ENCODE measurements at places on chromosomes 1 and 21.

DNA sequence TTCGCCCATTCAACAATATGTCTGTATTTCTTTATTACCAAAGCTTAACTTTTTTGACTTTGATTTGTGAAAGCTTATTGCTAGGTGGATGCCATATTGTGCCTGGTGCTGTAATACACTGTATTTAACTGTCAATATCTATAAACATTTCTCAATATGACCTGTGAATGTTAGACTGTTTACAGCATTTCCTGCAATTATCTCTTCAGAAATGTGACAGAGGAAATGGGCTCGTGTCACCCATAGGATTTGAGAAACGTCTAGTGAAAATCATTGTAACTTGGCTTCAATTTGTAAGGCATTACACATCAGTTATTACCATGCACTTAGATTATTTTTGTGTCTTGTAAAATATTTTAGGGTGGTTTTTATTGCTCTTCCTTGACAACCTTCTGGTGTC lies 237.8 kb upstream of the ADGRL2 start:
- DNase-seq = no peak

GRCh38 chr1:42430286-42431135 lies 25.3 kb downstream of the ZMYND12 start:
- DNase-seq = no peak

DNA sequence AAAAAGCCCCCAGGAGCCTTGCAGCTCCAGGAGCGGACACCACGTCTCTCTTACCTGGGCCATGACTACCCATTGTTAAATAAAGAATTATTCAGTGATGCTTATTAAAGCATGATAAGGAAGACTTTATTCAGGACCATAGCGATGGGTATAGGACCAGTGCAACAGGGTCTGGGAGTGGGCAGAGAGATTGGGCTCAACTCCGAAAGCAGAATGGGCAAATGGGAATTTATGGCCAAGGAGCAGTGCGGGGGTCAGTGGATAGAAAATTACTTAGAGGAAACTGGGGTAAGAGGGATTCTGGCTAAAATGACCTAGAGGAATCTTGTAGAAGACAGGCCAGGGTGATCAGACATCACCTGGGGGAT lies 580 bp upstream of the ATP5PO start:
- DNase-seq = no peak

- DNase-seq = no peak
These were observed at the start of gene F11R for GRCh38 chr1:161020509-161021164. Gene F11R, minus strand, starts transcription at chr1:161021152. Its CDS starts 79 bp downstream, at chr1:161021073.

DNA sequence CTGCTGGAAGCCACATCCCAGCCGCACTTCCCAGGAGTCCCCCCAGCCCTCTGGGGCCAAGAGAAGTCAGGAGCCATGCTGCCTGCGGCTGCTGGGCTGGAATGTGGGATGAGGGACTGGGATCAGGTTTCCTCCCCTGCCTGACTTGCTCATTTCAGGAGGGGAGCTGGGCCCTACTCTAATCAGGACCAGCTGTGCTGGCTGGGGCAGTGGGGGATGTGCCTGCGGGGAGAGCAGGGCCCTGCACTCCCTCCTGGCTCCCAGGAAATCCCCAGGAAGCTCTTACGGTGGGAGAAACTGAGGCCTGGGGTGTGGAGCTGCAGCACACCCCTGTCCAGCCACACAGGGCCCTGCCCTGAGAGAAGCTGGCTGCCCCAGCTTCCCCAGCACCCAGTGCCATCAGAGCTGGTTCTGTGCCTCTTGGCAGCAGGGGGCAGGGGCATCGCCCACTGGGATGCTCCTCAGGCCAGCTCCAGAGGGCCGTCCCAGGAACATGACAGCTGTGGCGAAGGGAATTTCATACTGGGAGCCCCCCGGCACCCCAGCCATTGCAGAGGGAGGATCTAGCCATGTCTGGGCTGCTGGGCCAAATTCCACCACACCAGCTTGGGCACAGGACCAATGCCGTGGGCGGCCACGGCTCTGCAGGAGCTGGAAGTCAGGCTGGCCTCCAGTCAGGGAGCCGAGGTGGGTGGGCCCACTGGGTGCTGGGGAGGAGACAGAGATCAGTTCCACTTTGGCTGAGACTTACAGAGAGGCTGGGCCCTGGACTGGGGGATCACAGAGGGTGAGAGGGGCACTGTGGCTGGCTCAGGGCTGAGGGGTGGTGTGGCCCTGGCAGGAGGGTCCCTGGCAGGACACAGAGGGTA lies 21.3 kb upstream of the PRSS38 start:
- no peak for DNase-seq

DNA sequence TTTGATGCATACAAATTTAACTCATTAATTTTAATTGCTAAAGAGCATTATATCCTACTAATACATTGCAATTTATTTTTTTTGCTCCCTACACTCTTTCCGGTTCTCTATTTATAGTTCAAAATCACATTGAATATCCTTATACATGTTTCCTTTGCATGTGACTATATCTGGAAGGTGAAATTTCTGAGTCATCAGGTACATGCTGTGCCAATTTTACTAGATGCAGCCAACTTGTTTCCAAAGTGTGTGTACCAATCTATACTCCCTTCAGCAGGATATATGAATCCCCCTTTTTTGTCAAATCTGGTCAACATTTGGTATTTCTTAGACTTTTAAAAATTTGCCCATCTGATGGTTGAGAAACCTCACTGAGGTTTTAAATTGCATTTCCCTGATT lies 602.9 kb upstream of the CAMK1G start:
- DNase-seq = no peak

DNA sequence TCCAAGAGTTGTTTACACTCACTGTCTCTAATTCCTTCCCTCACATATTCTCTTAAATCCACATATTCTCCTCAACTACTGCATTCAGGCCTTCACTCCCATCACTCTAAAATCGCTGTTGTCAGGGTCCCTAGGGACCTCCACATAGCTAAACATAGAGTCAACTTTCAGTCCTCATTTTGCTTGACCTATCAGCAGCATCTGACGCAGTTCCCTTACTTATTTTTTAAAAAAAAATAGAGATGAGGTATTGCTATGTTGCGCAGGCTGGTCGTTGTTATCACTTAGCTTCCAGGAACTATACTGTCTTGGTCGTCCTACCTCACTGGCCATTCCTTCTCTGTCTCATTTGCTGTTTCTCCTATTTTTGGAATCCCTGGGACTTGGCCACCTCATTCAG lies 11.7 kb upstream of the PLEKHO1 start:
- DNase-seq = no peak

DNA sequence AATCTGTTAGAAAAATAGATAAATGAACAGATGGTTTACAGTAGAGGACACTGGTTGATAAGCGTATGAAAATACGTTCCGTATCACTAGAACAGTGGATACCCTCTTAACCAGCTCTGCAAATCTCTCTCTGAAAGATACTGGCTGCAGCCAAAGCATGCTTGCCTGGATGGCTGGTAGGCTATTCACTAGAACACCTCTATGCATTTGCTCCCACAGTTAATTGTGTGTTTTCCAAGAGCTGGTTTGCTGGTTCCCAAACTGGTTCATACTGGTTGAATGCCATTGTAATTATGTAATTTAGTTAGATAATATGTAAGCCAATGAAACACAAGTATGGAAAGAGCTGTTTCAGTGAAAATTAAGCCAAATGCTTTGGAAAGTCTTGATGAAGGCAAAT lies 126.6 kb downstream of the C1orf21 start:
- DNase-seq = no peak

DNA sequence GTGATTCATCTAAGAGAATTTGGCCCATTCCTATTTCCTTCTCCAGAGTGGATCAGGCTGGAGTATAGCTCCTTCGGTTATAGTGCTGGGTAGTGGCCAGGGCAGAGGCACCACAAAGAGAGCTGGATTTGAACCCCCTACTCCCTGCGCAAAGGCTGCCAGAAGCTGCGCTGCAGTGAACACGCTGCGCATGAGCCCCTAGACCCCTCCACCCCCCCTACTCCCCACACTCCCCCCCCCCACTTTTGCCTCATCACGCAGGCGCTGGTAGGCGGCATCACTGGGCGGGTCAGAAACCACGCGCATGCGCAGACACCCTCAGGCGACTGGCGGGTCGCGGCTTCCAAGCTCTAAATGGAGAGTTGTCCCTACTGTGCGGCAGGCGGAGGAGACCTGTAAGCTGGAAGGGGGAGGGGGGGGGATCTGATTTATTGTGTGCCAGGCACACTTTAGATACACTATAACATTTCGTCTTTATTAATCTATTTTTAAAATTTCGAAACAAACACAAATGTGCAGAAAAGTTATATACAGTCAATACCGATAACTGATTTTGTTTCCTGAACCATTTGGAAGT lies 38.7 kb upstream of the HMGN1 start:
- DNase-seq = peak; percentile 96

DNA sequence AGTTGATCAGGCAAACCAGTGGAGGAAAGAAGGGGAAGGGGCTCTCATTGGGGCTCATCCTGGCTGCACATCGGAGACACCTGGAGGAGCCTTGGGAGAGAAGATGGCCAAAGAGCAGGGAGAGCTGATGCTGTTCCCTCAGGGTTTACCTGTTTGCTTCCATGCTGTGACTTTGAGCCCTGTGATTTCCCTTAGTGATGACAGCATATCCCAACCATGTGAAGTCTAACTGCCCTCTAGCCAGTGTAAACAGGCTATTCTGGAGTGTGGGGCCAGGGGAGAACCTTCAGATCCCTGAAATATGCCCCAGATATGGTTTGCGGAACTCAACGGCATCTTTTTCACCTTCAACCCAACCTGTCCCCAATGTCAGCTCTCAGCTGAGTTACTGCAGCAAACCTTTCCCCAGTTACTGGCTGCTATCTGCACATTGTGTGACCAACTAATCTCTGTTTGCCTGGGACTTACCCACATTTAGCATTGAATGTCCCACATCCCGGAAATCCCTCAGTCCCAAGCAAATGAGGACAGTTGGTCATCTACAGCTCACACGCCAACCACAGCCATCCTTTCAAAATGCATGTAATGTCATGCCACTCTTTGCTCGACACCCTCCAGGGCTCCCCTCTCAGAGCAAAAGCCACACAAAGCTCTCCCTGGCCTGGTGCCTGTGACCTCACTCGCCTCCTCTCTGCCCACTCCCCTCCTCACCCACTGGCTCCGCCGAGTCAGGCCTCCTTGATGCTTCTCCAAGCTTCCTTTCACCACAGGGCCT lies 242.3 kb downstream of the KCNJ6 start:
- no peak for DNase-seq

DNA sequence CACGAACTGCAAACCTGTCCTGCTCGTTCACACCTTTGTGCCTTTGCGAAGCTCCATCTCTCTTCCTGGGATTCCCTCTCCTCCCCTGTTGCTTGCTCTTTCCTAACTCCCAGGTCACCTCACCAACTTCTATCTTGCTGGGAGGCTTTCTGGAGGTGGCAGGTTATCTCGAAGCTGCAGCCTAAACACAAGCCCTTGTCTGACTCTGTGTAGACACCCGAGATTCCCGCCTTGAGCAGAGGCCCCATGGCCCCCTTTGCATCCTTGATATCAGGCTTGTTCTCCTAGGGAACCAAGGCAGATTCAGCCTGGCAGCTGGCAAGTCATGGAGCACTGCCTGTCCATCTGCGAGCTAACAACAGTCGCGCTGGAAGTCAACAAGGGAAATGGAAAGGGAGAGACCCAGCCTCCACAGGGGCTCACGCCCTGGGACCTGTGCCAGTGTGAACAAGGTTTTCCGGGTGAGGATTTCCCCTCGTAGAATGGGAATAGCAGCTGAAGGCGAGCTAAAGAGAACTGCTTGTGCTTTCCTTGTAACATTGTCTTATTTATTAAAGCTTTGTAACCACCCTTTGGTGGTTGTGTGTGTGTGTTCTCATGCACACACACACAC lies 109.5 kb upstream of the JUN start:
- DNase-seq = no peak

- no peak for DNase-seq
These were observed 48.8 kb downstream of the KCNK1 start for GRCh38 chr1:233662575-233663304.

- DNase-seq = peak; percentile 45
These were observed 644 bp downstream of the UBE4B start for GRCh38 chr1:10033359-10033845.

GRCh38 chr1:234889643-234890042 lies 239.0 kb downstream of the TOMM20 start:
- no peak for DNase-seq

DNA sequence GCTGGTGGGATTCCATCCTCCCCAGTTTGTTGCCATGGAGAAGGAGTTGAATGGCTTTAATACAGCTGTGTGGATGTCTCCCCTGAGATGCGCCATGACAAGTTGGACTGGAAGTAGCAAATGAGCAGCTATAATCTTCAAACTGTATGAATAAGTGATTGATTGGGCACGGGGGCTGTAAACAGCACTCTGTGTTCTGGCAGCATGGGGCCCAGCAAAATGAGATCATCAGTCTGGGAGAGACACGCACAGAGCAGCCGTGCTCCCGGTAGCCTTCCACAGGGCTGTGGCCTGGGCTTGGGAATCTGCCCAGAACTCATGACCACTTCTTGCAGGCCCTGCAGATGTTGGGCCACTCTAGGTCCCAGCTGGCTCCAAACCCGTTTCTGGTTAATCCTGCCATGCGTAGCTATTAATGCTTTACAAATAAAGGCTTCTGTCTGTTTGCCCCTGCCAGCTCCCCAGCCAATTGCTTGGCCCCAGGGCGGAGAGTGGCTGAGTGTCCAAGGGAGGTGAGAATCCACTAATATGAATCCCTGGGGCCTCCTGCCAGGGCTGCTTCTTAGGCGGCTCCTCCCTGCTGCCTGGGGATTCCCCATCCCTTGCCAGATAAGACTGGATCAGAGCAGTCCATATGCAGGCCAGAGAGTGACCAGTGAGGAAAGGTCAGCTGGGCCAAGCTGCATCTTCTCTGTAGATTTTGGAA lies 642.9 kb downstream of the AJAP1 start:
- no peak for DNase-seq

DNA sequence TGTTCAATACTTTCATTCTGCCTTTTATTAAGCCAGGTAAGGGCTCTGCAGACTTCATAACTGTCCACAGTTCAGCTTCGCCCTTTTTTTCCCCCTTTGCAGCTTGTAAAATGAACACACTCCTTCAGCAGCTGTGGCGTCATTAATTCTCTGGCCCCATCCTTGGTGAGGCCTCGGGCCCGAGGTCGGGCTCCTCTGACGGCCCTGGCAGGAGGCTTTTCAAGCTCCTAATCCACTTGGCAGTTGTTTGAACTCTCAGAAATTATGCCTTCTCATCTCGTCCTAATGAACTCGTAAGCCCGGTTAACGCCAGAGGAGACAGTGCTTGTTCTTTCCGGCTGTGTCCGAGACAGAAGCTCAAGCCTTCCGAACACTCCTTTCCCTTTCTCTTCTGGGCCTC lies 18.1 kb upstream of the EPHA8 start:
- no peak for DNase-seq

DNA sequence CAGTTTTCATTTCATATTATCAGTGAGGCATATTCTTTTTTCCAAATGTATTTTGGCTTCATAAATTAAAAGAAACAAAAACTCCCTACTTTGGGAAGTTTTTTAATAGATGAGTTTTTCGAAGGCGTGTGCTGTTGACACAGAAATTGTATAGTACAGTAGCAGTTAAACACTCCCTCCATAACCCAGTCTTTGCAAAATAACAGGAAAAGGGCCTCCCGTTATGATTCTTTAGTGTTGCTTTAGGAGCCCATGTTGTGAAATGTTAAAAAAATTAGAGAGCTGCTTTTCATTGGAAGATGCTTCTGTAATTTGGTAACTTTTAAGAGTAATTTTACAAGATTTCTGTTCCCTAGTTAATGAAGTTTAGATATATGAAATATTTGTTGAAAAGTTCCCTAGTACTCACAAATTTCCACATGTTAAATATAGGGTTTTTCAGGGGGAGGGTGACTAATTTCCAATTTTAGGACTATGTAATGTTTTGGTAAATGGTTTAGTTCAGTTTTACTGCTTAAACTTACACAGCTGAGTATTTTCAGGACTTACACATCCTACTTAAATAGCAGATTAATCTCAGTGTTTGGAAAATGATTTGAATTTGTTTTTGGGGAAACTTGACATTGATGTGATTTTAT lies 2.0 kb downstream of the CAMSAP2 start:
- no peak for DNase-seq

GRCh38 chr1:93450321-93450720 lies 2.4 kb downstream of the FNBP1L start:
- no peak for DNase-seq
